ENCODE measurements at places on chromosomes 7 and 10.

DNA sequence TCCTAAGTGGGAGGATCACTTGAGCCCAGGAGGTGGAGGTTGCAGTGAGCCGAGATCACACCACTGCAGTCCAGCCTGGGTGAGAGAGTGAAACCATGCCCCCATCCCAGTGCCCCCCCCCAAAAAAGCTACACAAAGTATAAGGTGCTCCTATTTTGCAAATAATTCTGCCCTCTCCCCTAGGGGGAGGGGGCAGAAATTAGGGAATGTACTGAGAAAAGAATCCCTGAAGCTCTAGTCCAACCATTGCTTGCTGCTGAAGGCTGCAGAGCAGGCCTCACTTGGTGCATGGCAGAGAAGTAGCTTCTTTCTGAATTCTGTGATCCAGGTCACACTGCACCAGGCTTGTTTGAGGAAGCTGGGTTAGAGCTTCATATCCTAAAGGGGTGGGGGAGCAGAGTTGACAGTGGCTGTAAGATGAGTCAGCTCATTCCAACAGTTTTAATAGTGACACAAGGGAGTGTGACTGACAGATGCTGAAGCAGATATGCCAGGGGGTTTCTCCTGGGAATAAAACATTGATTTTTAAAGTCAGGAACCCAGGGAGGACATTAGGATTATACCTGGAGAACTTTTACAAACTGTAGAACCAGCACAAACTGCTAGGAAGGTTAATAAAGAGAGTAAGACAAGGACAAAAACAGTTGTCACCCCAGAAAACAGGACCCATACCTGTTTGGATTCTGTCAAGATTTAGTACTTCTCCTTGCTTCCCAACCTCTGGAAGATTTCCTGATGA is 32.8 kb upstream of the STRIP2 start:
- DNase-seq, result no peak

DNA sequence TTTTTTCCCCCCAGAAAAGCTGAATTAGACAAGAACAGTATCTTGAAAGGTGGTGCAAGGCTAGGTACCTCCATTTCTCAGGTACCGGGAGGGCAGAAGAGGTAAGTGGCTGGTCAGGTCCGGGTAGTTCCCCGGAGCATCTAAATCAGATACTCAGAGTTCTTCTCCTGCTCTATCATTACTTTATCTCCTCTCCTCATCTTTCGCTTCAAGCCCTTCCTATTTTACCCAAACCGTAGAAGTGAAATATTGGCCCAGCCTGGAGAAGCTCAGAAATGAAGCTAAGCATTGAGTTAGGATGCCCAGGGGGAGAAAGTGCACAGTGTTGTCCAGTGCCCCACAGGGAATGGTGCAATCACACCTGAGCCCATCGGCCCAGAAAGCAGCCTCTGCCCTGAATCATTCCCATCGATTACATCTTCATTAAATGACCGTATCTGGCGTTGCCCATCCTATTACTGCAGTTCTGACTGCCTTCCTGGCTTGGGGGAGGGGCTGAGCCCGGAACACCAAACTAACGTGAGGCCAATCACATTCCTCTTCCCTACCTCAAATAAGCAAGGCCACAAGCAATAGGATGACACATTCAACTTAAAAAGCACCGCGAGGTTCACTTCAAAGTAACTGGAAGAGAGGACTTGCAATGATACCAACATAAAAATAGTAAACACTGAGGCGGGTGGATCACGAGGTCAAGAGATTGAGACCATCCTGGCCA is 116.5 kb downstream of the PRPF18 start:
- DNase-seq, result no peak

GRCh38 chr7:33554046-33554445 is 351.3 kb upstream of the BMPER start:
- DNase-seq, result no peak

DNA sequence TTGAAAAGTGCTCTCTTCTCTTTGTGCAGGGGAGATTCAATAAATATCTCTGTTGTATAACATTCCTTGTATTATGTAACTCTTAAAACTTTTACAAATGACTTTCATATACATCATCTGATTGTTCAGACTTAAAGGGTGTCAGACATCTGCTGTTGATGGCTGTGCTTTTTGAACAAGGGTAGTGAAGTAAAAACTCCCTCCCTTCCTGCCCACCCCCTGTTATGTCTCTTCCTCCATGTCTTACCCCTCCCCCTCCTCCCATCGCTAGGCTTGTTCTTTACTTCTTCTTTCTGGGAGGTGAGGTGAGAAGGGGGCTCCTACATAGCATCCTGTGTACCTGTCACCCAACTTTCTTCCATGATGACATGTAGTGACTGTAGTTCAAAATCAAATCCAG is 23.4 kb upstream of the ABCB4 start:
- no peak for DNase-seq

GRCh38 chr7:107744345-107744750 is 406 bp downstream of the CBLL1 start:
- no peak for DNase-seq

DNA sequence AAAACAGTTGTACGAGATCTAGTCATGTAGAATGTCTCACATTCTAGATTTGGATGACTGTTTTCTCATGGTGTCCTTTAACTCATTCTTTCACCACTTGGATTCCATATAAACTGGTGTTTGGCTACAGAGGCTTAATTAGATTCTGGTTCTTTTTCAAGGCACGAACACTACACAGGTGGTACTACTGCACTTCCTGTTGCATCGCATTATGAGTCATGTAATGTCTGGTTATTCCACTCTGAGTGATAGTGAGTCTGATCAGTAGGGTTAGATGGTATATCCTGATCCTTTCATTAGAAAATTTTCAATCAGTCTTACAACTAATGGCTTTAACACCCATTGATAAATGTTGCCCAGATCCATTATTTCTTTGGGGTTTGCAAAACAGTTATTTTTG is 11.2 kb upstream of the AKAP9 start:
- DNase-seq, result no peak

DNA sequence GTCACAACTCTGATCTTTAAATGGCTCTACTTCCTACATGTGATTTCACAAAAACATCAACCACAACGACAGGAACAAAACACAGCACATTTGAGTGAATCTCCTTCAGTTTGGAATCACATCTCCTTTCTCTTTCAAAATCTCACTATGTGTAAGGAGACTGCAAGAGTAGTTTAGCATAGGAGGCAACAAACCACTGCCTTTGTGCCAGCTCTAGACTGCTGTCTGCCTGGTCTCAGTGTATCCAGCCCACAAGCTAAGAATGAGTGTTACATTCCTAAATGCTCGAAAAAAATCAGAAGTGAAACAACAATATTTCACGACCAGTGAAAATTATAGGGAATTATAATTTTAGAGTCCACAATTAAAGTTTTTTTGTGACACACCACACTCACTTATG is 217.0 kb upstream of the STEAP4 start:
- no peak for DNase-seq

GRCh38 chr7:151080067-151080521 is 515 bp downstream of the FASTK start:
- no peak for DNase-seq

- DNase-seq, result peak; percentile 75
Observed at GRCh38 chr10:110209926-110210673, 2.7 kb downstream of the MXI1 start.

DNA sequence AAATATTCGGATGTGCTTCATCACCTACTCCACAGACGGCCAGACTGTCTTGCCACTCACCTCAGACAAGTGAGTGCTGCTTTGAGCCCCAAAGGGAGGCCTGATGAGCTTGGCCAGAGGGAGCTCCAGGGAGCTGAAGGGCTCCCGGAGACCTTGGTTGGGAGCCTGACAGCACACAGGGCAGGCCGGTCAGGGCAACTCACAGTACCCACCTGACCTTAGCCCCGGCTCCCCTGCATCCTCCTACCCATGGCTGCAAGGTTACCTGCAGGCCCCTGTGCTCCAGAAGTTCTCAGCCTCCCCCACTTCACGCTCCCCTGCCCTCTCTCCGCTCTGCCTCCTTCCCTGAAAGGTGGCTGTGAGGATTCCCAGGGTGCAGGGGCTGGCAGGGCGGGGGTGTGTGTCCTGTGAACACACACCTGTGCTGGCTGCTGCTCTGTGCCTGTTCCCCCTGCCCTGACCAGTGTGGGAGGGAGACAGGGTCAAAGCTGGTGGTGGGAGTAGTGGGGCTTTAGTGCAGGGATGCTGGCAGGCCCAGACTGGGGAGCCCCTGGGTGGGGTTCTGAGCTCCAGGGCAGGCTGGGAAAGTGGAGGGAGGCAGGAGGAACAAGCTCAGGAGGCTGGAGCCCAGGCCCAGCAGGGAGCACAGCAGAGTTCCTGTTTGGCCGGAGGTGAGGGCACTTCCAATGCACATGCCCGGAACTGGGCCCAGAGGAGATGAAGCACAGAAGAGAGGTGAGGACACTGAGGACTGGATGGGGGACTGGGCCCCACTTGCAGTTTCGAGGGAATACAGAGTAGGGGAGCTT is 7.2 kb downstream of the ANTXRL start:
- DNase-seq, result no peak

DNA sequence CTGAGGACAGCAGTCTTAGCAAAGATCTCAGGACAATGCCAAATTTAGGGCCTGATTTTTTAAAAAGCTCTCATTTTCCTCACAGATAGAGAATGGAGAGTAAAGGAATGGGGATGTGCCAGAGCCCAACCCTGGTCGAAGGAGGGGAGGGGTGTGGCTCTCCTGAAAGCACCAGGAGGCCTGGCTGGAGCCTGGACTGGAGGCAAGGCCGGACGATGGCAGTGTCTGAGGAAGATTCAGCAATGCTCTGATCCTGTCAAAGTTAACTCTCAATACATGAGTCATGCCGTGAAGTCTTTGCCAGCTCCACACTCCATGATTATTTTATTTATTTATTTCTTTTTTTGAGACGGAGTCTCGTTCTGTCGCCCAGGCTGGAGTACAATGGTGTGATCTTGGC is 108.3 kb downstream of the UPF2 start:
- no peak for DNase-seq

DNA sequence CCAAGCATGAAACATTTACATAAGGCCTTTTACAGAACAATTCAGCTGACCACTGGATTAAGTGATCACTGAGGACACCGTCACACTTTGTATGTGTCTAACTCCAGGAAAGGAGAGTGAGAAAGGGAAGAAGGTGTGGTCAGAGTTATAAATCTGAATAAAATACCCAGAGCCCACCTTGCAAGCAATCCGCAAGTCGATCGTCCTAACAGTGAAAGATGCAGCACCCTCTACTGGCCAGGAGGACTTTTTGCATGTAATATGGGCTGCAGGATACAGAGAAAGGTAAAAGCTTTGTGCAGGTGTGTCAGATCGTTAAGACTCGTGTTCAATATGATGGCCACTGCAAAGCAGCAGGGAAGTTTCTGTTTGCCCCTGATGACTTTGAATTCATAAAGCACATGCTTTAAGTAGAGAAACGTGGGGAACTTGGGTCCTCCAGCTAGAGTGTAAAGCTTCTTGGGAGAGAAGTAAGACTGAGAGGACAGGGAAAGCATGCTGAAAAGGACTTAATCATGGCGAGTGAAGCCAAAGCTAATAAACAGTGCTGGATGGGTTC is 68.5 kb upstream of the BMPER start:
- DNase-seq, result no peak

DNA sequence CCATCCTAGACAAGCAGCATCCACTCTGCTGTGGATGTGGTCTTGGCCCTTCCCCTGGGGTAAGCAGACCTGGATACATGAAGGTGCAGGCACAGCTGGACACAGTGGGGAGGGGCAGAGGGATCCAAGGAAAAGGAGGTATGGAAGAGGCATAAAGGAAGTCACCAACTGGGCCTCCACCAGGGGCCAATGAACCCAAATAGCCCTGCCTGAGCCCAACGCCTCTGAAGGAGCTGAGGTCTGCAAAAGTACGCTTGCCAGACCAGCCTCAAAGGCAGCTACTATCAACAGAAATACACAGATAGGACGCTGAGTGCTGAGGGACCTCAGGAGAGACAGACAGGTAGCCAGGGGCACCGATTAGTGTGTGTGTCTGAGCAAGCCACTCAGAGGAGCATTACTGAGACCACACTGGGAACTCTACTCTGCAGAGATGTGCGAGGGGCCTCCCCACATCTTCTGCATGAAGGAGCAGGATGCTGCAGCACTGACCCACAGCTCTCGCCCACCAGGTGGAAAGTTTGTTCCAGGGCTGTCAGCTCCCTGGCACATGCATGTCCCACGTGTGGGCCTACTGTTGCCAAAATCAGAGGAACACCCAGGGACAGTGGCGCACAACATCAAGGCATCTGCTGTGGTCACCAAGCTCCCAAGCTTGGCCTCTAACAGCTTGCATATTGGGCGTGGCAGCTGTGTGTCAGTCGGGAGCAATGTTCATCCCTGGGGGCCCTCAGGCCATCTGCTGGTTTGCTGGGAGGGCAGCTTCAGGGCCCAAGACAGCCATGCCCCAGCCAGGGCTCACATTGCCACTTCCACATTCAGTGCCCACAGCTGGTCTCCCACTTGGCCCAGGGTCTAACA is 40.0 kb downstream of the MKI67 start:
- DNase-seq, result no peak

All from hematopoietic multipotent progenitor cell treated with erythropoietin and hydrocortisone succinate and interleukin-3 and kit ligand, for 17 days (in vitro differentiated cells).